ENCODE measurements at places on chromosomes 12 and 14.

GRCh38 chr12:121826318-121827150, 22.7 kb downstream of the SETD1B start:
- no peak for DNase-seq

- no peak for DNase-seq
Measured at GRCh38 chr12:55718624-55719275, 1.4 kb upstream of the RDH5 start.

DNA sequence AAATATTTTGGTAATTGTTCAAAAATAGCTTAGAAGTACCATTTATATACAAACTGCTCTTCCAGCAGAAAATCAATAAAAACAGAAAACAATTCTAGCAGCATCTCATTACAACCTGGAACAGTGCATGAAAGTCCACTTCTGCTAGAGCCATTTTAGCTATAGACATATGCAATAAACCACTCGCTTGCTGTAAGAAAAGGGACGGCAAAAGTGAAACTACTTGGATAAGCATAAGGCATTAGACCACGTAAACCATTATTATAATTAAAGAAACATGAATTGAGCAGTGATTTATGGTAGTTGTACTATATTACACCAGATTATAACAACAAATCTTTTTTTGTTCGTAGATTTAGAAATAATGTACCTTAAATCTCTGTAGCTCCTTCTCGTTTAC, 48.7 kb downstream of the LRIG3 start:
- DNase-seq, result no peak

DNA sequence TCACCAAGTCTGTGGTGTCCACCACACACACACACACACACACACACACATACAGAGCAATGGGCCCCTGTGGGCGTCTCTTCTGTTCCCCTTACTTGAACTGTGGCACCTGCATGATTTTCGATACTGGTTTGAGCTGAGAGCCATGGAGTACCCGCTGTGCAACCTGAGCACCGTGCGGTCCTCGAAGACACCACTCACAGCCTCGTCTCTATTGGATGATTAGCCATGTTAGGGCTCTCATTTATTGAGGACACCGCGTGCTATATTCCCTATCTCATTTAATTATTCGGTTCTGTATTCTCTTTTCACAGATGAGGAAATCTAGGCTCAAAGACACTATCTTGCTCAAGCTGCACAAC, 623 bp upstream of the C14orf132 start:
- peak; percentile 56 for DNase-seq

DNA sequence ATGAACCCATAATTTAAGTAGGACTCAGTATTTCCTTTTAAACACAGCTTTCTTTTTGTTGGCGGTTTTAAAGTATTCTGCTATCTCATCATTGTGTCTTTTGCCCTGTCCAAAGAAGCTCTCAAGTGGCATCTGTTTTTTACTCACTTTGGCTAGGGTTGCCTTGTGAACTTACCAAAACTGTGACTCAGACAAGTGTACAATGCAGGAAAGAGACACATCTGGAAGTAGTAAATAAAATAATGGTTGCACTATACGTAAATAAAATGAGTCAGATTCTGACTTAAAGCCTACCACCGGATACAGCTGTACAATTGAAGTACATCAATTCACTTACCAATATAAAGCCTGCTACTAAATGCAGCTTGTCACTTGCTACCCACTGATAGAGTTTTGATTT, 619.2 kb upstream of the LRFN5 start:
- DNase-seq, result no peak

DNA sequence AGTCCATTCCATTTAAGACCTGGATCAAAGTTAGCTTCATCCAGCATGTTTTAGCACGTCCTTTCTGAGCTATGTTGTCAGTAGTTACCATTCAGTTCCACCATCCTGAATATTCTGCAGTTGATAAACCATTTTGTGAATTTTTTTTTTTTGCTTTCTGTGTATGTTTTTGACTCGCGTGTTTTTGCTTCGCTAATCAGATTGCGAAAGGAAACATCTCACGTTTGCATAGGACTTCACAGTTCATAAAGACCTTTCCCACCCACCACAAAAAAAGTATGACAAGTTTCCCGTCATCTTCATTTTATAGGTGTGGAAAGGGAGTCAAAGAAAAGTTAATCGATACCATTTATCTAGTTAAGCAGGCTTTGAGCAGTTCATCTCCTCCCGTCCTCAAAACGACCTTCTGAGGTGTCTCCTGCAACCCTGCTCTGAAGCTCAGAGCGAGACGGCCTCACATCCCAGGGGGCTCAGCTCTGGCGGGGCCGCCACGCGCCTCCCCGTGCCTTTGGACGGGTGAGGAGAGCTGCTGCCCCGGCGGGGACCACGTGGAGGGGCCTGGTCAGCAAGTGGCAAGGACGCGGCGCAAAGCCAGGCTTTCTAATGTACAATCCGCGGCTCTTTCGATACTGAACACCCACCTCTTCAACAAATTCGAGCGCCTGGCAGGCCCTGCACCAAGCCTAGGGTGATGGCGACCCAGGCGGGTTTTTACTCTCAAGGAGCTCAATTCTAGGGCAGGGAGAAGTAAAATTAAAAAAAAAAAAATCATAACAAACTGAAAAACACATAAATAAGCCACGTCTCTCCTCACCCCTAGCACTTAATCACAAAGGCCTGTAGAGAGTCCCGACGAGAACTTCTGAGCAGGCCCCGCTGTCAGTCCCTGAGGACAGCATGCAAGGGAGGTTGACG, 988 bp upstream of the TMEM263 start:
- peak; percentile 56 for DNase-seq

DNA sequence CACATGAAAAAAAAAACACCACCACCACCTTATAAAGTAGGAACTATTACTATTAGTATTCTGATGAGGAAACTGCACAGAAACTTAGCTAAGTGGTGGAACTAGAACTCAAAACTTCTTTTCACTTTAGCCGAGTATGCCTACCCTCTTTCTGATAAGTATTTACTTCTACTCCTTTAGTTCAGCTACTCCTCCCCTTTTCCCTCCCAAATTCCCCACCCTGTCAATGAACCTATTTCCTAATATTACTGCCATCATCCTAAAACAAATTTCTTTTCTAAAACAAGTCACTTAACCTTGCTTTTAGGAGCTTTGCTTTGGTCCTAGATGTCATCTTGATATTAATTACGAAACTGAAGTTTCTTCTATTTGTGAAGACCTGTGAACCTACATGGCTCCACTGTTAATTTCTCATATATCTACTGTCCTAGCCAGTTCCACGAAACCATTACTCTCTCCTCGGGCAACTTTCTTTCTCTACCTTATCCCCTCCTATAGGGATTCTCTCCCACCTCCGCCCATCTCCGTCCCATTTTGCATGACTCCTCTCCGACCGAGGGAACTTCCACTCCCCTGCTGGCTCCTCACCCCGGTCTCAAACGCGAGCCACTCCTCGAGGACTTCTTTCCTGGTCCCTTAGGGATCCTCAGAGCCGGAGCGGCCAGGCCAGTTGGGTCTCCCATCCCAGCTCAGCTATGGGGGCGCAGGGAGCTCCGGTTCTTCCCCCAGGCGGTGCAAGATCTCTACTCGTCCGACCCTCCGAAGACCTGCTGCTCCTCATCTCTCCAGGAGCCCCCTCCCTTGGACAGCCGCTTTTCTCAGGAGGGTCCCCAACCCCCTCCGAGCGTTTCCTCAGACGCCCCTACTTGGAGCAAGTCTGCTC, 1.1 kb downstream of the NUMB start:
- DNase-seq, result peak; percentile 84

- DNase-seq, result peak; percentile 93
Measured at GRCh38 chr12:4271717-4272423, 1.7 kb upstream of the CCND2 start.

DNA sequence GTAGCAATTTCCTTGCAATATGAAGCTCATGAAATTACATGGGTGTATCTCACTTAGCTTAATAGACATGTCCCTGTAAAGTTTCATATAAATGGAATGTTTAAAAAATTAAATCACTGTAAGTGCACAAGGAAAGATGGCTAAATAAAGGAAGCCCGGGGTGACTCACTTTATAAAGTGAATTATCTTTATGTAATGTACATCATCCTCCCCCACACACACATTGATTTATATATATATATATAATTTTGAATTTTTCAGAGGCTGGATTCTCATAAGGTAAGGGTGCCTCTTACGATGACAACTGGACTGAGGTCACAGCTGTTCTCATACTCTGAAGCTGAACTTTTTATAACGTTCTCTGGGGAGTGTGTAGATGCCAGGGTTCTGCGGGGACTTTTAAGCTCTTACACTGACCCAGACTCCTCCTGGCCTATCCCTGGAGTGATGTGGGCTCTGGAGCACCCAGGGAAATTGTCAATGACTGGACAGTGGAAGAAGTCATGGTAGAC, 108.7 kb upstream of the HIF1A start:
- peak; percentile 17 for DNase-seq

DNA sequence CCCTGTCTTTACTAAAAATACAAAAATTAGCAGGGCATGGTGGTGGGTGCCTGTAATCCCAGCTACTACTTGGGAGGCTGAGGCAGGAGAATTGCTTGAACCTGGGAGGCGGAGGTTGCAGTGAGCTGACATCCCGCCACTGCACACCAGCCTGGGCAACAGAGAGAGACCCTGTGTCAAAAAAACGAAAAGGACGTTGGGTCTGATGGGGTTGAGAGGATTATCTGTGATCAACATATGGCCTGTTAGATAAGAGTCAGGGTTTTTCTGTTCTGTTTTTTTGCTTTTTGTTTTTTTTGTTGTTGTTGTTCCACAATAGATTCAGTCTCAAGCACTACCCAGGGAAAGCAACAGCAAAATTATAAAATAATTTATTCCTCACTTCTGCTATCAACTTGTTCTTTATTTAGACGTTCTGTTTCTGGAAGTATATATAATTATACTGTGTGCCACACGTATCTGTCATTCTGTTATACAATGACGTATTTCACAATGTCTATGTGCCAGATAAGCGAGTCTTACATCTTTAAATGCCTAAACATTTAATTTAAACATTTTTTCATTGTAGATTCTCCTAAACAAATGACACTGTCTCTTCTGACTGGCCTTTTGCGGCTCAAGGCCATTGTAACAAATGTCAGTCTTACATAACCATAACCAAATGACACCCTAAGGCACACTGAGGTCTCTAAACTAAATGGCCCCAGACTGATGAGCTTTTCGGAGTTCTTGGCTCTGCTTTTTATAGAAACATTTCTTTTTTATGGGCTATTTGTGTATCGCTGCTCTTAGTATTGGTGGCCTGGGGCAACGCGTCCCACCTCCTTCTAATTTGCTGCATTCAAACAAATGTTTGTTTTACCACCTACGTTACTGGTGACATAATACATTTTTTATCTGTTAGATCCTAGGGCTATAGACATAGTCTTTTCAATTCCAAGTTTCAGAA, 7.2 kb upstream of the P2RX4 start:
- DNase-seq, result no peak

DNA sequence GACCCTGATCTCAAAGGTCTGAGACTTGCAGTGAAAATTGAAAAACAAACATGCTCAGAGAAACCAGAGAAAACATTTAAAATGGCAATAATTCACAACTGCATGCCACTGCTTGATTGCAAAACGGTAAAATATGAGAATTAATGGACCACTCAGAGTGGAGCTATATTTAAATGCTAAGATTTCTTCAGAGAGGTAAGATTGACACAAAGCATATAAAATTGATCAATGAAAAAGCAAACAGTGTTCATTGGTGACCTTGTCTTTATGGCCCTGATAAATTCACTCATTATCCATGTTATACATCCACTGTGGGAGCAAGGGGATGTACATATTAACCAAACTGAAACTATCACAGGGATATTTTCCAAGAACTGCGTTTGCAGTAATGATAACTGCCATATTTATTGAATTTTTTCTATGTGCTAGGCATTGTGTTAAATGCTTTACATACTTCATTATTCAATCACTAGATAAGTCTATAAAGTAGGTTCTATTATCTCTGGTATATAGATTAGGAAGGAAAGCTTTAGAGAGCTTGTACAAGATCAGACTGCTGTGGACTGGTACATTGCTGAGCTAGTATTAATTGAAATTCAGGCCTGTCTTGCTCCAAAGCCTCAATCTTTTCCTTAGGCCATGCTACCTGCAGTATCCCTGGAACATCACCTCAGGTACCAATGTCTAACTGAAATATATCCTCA, 113.9 kb upstream of the LMO3 start:
- DNase-seq, result no peak

GRCh38 chr12:46657453-46658411, 168.1 kb downstream of the SLC38A4 start:
- no peak for DNase-seq

- no peak for DNase-seq
Measured at GRCh38 chr12:119425623-119426022, 91.1 kb downstream of the CCDC60 start.

GRCh38 chr12:104683831-104684503, 227.2 kb downstream of the CHST11 start:
- no peak for DNase-seq

DNA sequence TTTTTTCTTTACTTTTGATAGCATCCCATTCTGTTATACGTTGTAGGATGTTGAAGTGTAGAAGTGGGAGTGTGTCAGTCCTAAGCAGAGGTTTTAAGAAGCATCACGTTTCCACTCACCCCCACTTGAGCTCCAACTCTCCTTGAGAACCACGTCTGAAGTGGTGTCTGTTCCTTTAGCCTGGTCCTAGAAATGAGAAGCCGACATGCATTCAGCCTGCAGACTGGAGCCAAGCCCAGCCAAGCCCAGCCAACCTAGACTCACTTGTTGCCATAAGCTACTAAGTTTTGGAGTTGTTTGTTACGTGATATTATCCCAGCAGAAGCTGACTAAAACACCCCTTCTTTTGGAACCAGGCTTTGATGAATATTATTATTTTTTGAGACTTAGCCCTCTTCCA, 4.4 kb upstream of the ELK3 start:
- DNase-seq, result no peak

GRCh38 chr12:100919116-100919515, 124.5 kb downstream of the ANO4 start:
- DNase-seq, result no peak

DNA sequence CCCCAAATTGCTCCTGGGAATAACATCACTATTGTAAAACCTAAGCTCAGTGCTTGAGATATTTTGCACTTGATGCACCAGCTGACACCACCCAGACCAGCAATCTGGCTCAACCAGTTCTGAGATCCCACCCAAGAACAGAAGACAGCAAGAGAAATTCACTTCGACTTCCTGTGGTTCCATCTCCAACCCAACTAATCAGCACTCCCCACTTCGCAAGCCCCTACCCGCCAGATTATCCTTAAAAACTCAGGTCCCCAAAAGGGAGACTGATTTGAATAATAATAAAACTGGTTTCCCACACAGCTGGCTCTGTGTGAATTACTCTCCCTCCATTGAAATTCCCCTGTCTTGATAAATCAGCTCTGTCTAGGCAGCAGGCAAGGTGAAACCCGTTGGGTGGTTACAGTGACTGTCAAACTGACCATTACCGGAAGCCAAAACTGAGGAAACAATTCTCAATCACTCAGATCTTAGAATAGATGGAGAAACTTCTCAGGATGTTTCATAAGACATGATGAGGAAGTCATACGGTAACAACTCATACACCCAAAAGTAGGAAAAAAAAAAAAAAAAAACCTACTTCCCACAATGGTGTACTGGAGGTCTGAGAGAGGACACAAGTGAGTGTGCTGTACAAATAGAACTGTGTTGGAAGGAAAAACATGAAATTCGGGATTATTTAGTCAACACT, 92.4 kb downstream of the TMTC1 start:
- peak; percentile 80 for DNase-seq
